ENCODE measurements at places on chromosomes 5 and 9. TPM values are rescaled to one million over a fixed set of nuclear protein-coding genes. Genes with fewer than 3 reads are reported as not detected.
A peak's percentile ranks its signal among the peaks of the same experiment; 100 is the strongest.

Gene S1PR3
- total RNA-seq: 2.9 TPM

Gene GRK6
- 43.9 TPM for total RNA-seq

DNA sequence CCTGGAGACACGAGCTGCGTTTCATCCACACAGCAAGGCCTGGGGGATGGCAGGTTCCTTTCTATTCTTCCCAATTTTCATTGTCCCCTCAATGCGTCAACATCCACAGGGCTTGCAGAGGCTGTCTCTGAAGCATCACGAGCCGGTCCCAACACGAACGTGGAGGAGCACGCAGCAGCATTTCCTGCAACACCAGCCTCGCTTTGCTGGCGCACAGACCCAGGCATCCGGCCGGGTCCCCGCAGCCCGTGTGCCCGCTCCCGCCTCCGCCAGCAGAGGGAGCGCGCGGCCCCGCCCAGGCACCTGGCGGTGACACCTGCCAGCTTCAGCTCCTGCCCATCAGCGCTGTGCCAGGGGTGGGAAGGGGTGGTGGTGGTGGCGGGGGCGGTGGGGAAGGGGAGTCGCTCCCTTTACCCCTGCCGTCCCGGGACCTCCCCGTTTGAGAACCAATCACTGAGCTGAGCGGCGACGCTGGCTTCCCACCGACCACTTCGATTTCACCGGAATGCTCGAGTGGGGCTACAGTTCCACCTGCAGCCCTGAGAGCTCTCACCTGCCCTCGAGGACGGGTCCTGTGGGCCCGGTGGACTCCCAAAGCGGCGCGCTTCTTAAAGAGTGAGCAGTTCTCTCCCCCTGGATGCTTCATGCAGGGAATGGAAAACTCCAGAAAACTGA is 464.5 kb downstream of the ICE1 start:
- peaks cover 1% of the 10 kb centered on the region for H3K27me3 ChIP-seq
- no peak overlapping the region for H3K27ac ChIP-seq
- H3K4me3 ChIP-seq: no peak overlapping the region
- peak; percentile 39 for DNase-seq
- no peaks in the 10 kb centered on the region for H3K36me3 ChIP-seq
- peaks cover 2% of the 10 kb centered on the region for H3K4me1 ChIP-seq

DNA sequence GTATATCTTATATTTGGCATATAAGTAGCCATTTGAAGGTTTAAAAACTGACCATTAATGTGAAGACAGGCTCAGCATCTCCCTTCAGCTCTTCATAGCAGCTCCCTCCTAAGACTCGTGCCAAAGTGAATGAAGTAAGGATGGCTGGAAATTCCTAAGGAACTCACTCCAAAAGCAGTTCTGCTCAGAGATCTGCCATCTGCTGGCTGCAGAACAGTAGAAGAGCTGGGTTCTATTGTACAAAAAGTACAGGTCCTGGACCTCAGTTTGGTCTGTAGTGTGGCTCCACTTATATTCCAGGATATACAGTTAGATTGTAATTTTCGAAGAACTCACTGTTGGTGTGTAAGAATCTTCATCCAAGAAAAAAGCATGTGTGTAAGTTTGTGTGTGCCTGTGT is 104.9 kb upstream of the RUSC2 start:
- no peaks in the 10 kb centered on the region for H3K27me3 ChIP-seq
- no peak overlapping the region for H3K4me3 ChIP-seq
- DNase-seq: no peak
- peaks cover 7% of the 10 kb centered on the region for H3K4me1 ChIP-seq
- H3K27ac ChIP-seq: no peak overlapping the region

- no peaks in the 10 kb centered on the region for H3K36me3 ChIP-seq
- peaks cover 10% of the 10 kb centered on the region for H3K4me1 ChIP-seq
- H3K27ac ChIP-seq: peak overlapping the region; percentile 97
- H3K4me3 ChIP-seq: peak overlapping the region; percentile 97
- peaks cover 11% of the 10 kb centered on the region for H3K27me3 ChIP-seq
Measured at GRCh38 chr5:78985725-78986223, 664 bp upstream of the ARSB start.

DNA sequence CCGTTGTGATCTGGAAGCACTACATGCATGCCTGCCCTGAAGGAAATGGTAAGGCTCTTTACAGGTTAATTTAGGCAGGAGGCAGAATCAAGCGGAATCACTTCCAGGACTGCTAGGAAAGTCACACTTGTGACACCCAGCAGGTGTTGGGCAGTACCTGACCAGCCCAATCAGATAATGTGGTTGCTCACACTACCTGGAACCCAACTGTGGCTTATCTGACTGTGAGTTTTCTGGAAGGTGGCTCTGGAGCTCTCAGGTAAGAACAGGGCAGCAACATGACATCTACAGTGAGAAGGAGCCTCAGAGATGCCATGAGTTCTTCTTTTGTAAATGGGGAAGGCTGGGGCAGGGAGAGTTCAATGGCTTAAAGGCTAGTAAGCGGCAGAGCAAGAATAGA is 146.4 kb downstream of the ARSB start:
- H3K27ac ChIP-seq: no peak overlapping the region
- H3K4me1 ChIP-seq: peaks cover 10% of the 10 kb centered on the region
- peaks cover 2% of the 10 kb centered on the region for H3K27me3 ChIP-seq
- H3K4me3 ChIP-seq: no peak overlapping the region
- peaks cover 4% of the 10 kb centered on the region for H3K36me3 ChIP-seq
